Activated naive CD4-positive, alpha-beta T cell treated with anti-CD3 and anti-CD28 coated beads, Interleukin-2, amount 10 ng/mL, durations not matched to agents 5 hours and 36 hours (primary cell): ENCODE measurements at places on chromosomes 6 and 20. TPM values are rescaled to one million over a fixed set of nuclear protein-coding genes. Genes with fewer than 3 reads are reported as not detected.

The RPS6KA2 gene
- 5.2 TPM for total RNA-seq

The CAGE1 gene
- total RNA-seq, result not detected

The KCNB1 gene
- 0.05 TPM for total RNA-seq

The SYNDIG1 gene
- not detected for total RNA-seq

The SLPI gene
- not detected for total RNA-seq

The CALHM6 gene
- 15.9 TPM for total RNA-seq

The MDN1 gene
- 55.6 TPM for total RNA-seq

The ANKRD66 gene
- total RNA-seq, result not detected

The SPATA25 gene
- total RNA-seq, result 2.5 TPM

The BPIFB1 gene
- total RNA-seq, result not detected

The ZNF311 gene
- total RNA-seq, result 0.31 TPM

The CLVS2 gene
- not detected for total RNA-seq

The RNF217 gene
- total RNA-seq, result 1.8 TPM

The LY6G6C gene
- total RNA-seq, result not detected

The TFAP2D gene
- not detected for total RNA-seq

The DUSP15 gene
- not detected for total RNA-seq

The CD83 gene
- total RNA-seq, result 6.6 TPM

The APOBEC2 gene
- not detected for total RNA-seq

The TNXB gene
- 6.6 TPM for total RNA-seq

The C4A gene
- 6.2 TPM for total RNA-seq

The TGM3 gene
- not detected for total RNA-seq

The PLN gene
- not detected for total RNA-seq

The OR2H1 gene
- not detected for total RNA-seq

The PRKN gene
- total RNA-seq, result 0.25 TPM

The NFKBIE gene
- 11.8 TPM for total RNA-seq

The IMPG1 gene
- not detected for total RNA-seq

The DCBLD1 gene
- total RNA-seq, result 7.7 TPM

The RIPOR2 gene
- total RNA-seq, result 361 TPM

The HCRTR2 gene
- not detected for total RNA-seq

The EIF6 gene
- 91.7 TPM for total RNA-seq

The PHACTR1 gene
- 0.03 TPM for total RNA-seq
